Stimulated activated CD8-positive, alpha-beta memory T cell treated with anti-CD3 and anti-CD28 coated beads, Interleukin-12 subunit alpha, Interleukin-12 subunit beta, amount 100 ng/mL, for 4 hours (primary cell): ENCODE measurements at places on chromosomes 16 and 17.

- no peak for DNase-seq
These were observed 18.4 kb upstream of the CAPN15 start for GRCh38 chr16:508884-509736.

DNA sequence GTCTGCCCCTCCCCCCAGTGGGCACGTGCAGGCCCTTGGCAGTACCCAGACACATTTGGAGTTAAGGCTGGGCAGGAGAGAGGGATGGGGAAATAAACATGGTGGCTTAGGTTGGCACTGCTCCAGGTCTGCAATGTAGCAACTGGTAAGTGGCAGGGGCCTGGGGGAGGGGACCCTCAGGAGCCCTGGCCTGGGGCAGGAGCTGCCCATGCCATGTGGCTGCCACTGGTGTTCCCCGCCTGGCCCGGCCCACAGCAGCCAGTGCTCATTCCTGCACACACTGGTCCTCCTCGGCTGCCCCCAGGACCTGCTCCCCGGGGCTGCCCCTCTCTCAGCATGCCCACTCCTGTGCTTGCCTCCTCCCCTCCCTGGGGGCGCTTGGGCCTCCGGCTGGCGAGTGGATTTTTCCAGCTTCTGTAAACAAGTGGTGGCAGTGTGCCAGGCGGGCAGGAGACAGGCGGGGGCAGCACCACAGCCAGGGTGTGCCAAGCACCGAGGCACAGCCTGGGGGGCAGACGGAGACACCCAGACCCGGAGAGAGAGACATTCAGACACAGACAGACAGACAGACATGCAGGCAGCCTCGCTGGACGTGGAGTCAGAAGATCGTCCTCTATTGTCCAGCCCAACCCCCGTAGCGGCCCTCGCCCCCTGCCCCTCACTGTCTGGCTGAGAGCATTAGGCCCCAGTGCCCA is 9.4 kb downstream of the THRA start:
- no peak for DNase-seq

GRCh38 chr16:78004517-78004916 is 17.8 kb upstream of the CLEC3A start:
- DNase-seq: no peak

GRCh38 chr16:30722916-30723315 is 23.9 kb downstream of the SRCAP start:
- no peak for DNase-seq

DNA sequence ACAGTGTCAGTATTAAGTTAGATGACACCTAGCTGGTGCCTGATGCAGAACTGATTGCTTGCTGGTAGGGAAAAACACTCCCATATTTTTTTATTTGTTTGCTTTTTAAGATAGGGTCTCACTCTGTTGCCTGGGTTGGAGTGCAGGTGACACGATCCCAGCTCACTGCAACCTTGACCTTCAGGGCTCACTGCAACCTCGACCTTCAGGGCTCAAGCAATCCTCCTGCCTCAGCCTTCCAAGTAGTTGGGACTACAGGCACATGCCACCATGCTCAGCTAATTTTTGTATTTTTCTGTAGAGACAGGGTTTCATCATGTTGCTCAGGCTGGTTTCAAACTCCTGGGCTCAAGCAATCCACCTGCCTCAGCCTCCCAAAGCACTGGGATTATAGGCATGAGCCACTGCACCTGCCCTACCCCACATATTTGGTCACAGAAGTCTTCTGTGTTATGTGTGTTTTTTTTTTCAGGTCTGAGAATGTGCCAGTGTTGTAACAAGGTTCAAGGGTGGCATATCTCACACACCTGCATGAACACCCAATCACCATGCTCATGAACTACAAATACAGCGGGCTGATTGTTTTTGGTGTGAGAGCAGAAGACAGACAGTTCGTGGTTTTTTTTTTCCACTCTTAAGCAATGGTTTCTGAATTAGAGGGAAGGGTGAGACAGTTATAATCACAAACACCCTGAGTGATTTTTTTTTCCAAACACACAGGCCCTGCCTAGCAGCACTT is 22.8 kb downstream of the SPAG9 start:
- no peak for DNase-seq

DNA sequence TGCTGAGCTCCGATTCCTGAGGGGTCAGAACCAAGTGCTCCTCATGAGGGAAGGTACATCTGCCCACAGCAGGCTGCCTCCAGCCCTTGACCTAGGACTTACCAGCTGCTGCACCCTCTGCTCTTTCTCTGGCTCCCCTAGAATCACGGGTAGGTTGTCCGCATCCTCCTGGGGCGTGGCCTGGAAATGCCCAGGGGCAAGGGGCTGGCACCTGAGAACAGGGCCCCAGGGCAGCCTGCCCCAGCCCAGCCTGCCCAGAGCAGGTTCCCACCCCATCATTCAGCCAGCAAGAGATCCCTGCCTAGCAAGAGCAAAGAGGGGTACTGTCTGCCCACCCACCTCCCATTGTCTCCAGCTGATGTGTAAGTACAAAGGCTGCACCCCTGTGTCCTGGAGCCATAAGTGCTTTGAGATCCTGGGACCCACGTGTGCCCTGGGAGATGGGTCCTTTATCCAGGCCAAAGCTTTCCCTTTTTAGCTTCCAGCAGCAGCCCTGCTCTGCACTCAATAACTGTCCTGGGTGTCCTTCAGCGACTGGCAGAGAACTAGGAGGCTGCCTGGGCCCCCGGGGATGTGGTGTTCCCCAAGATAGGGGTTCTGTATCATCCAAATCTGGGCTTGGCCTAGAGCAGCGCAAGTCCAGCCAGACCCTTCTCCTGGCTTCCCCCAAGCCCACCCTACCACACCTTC is 5.1 kb downstream of the TSPOAP1 start:
- DNase-seq: no peak

- DNase-seq: no peak
These were observed 72.8 kb downstream of the CACNG3 start for GRCh38 chr16:24328835-24329452.

GRCh38 chr17:76140661-76141211 is 309 bp downstream of the FOXJ1 start:
- no peak for DNase-seq

DNA sequence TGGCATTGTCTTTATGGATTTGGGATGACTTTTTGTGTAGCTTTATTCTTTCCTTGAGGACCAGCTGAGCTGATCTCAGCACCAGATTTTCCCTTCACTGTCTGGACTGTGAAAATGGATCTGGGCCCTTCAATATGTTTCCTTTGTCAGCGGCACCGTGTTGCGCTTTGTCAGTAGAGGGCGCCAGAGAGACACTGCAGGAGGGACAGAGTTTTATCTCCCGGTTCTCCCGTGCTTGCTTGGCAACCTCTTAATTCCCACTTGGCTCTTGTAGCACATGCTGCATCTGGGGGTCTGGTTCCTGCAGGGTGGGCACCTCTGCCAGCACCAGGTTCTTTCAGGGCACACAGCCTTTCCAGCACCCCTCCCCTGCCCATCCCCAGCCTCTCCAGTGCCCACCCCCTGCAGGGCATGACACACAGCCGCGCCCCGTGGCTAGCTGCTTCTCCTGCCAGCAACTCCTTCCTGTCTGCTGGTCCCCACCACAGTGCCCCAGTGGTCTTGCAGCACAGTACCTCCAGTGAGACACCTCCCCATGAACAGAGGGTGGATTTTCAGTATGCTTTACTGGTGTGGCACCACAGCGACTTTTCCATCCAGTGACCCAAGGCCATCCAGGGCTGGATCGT is 19.6 kb downstream of the OR1D5 start:
- no peak for DNase-seq
